ENCODE measurements at places on chromosomes 3 and 15.

- no peak for DNase-seq
Measured at GRCh38 chr3:128850544-128850943, 28.9 kb upstream of the ACAD9 start.

- DNase-seq, result no peak
Measured at GRCh38 chr3:57948781-57949242, 59.4 kb upstream of the FLNB start.

- no peak for DNase-seq
Measured at GRCh38 chr15:78830514-78831228, 19.4 kb upstream of the ADAMTS7 start.

DNA sequence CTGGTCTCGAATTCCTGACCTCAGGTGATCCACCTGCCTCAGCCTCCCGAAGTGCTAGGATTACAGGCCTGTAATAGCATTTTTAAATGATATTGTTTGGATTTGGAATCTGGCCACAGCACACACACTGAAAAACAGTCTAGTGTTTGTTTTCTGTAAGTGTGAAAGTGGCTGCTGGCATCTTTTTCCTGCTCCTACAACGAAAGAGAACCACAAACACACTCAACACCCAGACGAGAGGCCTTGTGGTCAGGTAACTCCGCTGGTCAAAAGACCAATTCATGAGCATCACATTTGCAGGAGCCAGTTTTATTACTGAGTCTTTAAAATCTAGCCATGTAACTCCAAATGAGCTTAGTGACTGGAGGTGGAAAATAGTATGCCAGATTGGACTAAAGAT lies 50.2 kb downstream of the IMPG2 start:
- DNase-seq, result no peak

GRCh38 chr15:40255033-40255432 lies 16.2 kb downstream of the PAK6 start:
- DNase-seq, result no peak

DNA sequence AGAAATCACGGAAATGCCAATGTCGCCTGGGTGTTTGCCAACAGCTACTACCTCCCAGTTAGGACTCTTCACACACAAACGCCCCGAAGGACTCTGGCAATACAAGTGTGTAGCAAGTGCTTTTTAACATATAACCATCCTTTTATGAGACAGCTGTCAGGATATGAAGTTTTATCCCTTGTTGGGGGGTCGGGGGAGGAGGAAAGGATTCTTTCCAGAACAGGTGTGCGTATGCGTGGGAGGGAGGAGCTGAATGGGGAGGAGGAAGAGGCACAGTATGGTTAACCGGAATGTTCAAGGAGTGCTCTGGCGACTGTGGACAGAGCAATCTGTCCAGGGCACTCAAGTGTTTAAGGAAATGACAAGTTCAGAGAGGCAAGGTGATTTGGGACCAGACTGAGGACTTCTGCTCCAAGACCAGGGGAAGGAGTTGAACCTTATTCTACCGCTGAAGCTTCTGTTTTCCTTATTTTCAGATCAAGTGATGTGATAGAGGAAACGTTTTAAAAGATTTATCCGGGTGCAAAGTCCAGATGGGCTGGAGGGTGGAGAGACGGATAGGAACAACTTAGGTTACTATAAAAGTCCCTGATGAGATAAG lies 1.3 kb downstream of the TSPAN3 start:
- no peak for DNase-seq

DNA sequence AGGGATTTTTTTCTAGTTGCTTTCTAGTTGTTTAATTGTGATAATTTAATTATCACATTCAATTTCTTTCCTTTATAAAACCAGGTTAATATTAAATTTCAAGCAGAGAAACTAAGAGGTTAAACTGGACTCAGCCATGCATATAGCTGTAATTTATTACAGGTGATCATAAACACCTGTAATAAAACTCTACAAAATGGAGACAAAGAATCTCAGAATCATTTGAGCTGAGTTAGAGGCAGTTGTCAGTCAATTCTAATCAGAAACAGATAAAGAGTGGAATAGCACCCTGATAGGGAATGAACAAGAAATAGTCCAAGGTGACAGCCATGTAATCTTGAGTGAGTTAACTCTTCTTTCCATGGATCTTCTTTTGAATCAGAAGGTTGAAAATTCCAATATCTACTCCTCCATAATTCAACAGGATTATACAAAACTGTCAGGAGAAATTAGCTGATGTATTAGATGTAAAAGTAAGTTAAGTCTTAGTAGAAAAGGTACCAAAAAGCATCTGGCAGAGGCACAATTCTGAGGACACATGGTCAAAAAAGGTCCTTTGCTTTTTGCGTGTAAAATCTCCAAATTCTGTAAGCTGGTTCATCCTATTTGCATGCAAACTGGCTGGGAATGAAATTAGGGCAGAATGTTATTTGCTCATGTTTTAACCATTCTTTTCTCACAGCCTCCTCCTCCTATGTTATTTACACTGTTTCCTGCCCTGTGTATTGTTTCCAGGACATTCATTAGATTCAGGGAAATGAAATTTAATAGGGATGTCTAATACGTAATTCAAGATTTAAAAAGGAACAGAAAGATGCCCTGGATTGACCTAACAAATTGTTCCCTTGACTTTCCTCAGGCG lies 39.4 kb upstream of the B3GNT5 start:
- no peak for DNase-seq

DNA sequence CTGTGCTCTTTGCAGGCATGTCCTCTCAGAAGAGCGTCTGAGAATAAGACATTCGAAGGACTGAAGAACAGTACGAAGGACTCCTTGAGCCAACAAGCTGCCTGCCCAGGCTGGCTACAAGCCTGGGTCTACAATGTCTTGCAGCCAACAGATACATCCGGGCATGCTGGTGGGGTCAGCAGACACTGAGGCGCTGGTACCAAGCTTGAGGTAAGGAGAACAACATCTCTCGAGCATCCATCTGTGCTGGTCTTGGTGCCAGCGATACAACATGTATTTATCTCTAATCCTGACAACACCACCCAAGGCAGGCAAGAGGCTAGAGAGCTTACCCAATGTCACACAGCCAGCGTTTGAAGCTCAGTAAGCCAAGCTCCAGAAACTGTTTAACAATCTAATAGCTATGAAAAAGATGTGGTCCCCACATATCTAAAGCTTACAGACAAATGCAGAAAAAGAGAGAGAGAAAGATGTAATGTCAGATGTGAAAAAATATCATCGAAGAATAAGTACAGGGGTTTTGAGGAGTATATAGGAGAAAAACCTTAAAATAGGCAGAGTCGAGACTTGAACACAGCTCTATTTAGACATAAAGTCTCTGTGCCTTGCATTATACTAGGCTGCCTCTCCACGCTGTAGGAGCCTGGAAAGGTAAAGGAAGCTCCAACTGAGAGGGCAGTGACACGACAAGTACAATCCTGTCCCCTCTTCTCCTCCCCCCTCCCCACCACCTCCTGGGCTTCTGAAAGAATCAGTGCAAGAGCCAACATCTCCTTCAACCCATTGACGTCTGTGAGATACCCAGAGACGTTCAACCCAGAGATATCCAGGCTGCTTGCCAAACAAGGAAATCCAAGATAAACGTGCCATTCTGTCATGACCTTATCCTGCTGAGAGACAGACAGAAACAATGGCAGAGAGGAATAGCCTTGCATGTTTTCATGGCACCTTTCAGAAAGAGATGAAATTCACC lies 39.4 kb downstream of the WWTR1 start:
- DNase-seq, result no peak

DNA sequence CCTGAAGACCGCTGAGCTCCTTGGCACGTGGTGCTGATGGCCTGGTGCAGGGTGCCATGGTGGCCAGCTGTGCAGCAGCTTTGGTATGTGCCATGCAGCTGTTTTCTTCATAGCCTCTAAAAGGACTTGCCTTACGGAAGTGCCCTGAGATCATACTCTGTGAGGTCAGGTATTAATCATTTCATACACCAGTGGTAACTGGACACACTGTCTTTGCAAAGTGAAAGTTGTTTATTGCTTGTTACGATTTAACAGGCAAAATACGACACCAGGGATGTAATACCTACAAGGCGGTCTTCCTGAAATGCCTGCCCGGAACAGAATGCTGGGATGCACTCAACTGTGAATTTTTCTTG lies 184.6 kb downstream of the ATP10A start:
- no peak for DNase-seq
